ENCODE measurements at places on chromosomes 6 and 20.

DNA sequence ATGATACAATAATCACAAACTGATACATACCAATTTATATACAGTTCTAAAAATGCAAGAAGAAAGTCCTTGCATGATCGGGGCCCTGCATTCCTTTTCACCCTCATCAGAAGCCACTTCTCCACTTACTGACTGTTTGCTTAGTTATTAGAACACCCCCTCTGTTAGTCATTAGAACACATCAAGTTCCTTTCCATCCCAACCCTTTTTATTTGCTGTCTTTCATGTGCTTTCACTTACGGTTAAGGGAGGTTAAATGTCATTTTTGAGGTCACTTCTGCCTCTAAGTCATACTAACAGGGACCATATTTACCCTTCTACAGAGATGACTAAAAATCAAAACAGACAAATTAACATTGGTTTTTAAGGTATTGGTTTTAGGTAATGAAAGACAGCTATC lies 149.1 kb downstream of the LMBRD1 start:
- H3K27me3 ChIP-seq = no peaks in the 10 kb centered on the region
- no peak for DNase-seq

DNA sequence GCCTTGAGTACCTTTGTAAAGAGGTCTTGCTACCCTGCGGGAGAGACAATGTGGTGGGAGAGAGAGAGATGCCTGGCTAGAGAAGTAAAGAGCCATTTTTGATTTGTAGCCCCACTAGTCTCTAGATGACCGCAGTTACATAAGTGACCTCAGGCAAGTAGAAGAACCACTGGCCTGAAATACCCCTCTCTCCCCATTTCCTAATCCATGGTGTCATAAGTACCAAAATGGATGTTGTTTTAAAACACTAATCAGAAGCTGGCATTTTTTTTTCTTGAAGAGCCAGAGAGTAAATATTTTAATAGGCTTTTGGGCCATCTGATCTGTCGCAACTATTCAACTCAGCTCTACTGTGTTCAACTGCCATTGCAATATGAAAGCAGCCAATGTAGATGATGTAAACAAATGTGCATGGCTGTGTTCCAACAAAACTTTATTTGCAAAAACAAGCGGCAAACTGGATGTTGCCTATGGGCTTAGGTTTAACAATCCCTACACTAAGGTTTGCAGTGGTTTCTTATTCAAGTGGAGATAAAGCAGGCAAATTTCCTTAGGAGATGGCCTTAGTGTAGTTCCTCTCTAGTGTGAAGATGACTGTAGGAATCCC lies 36.5 kb downstream of the RARS2 start:
- no peak overlapping the region for H3K27ac ChIP-seq
- H3K4me3 ChIP-seq = no peak overlapping the region
- H3K36me3 ChIP-seq = peaks cover 12% of the 10 kb centered on the region

DNA sequence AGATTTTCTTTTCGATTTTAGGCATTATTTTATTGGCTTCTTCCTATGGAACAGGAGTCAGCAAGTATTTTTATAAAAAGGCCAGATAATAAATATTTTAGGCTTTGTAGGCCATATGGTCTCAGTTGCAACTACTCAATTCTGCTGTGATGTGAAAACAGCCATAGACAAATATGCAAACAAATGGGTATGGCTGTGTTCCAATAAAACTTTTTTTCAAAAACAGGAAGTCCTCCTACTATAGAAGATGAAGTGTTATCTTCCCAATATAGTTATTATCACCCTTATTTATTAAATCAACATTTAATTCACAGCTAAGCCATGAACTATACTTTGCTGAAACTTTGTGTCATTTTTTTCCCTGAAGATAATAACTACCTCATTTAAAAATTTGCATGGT lies 57.2 kb downstream of the CHD6 start:
- H3K27ac ChIP-seq = no peak overlapping the region
- H3K4me1 ChIP-seq = no peaks in the 10 kb centered on the region
- no peak for DNase-seq

DNA sequence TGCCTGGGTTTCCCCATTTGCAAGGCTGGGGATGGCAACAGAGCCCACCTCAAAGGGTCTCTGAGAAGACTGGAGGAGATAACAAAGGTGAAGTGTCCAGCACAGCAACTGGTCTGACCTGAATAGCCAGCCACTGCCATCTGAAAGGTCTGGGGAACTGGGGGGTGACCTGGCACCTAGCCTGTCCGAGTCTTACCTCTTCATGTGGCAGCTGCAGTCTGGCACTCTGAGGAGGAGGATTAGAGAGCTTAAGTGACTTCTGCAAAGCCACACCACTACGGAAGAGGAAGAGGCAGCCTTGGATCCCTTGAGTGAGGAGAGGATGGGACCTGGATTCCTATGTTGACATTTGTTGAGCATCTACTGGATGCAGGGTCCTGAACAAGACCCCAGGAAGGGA lies 22.2 kb downstream of the C20orf203 start:
- no peaks in the 10 kb centered on the region for H3K36me3 ChIP-seq
- H3K4me3 ChIP-seq = no peak overlapping the region
- H3K27ac ChIP-seq = no peak overlapping the region
- no peaks in the 10 kb centered on the region for H3K27me3 ChIP-seq
- H3K4me1 ChIP-seq = no peaks in the 10 kb centered on the region

Data from MM.1S (cell line).